Glutamatergic neuron (in vitro differentiated cells): ENCODE measurements at places on chromosomes 7 and 10. TPM values are rescaled to one million over a fixed set of nuclear protein-coding genes. Genes with fewer than 3 reads are reported as not detected.

Gene TFR2
- 5.1 TPM for total RNA-seq

Gene PRPS1L1
- not detected for total RNA-seq

Gene ABI1
- 37.3 TPM for total RNA-seq

Gene C7orf57
- total RNA-seq = not detected

Gene SPDYE6
- total RNA-seq = not detected

Gene UBN2
- 34.9 TPM for total RNA-seq

Gene CTNNA3
- 3.3 TPM for total RNA-seq

Gene SLC39A12
- not detected for total RNA-seq

Gene COL1A2
- 6.8 TPM for total RNA-seq

Gene SNX8
- 22.2 TPM for total RNA-seq

Gene GIMAP2
- not detected for total RNA-seq

Gene ACSM6
- total RNA-seq = not detected

Gene TDRD1
- total RNA-seq = not detected

Gene CALML5
- not detected for total RNA-seq

GRCh38 chr7:24777806-24778205 is 20.5 kb upstream of the GSDME start:
- H3K36me3 ChIP-seq = no peaks in the 10 kb centered on the region
- H3K27me3 ChIP-seq = no peaks in the 10 kb centered on the region
- no peaks in the 10 kb centered on the region for H3K4me1 ChIP-seq
- DNase-seq = no peak
- no peak overlapping the region for H3K4me3 ChIP-seq

- H3K4me3 ChIP-seq = no peak overlapping the region
- H3K36me3 ChIP-seq = no peaks in the 10 kb centered on the region
- peak; percentile 39 for DNase-seq
- H3K27me3 ChIP-seq = peaks cover 4% of the 10 kb centered on the region
Measured at GRCh38 chr7:10889266-10889898, 84.3 kb upstream of the PHF14 start.

DNA sequence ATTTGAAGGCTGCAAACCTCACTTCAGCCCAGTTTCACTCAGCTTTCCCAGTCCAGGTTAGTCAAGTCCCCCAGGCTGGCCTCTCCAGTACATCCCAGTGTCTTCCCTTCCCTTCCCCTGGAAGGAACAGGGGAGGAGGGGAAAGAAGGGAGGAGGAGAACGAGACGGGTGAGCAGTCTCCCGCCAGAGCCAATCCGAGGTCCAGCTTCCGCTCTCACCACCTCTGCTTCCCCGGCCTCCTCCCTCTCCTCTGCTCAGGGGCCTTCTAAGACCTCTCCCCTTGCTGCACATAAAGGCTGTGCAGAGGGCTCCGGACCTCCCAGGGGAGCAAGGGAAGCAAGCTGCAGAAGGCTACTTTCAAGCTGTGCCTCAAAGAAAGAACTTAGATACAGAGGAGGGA is 4.1 kb downstream of the ATG9B start:
- H3K27me3 ChIP-seq = peaks cover 26% of the 10 kb centered on the region
- peak; percentile 75 for DNase-seq
- H3K4me1 ChIP-seq = peaks cover 43% of the 10 kb centered on the region

DNA sequence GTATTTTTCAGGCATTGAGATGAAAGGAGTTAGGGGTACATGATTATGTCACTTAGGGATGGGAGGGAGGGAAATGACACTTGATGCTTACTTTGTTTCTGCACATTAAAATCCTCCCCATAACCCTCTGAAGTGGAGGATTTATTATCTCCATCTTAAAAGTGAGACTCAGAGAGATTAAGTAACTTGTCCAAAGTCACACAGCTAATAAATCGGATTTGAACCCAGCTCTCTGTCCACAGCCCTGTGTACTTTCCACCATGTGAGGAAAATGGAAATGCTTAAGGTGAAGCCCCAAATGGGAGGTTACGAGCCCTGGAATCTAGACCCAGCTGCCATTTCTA is 58.6 kb downstream of the HK1 start:
- no peak for DNase-seq
- H3K27ac ChIP-seq = peak overlapping the region; percentile 91
- H3K27me3 ChIP-seq = peaks cover 6% of the 10 kb centered on the region
- H3K36me3 ChIP-seq = no peaks in the 10 kb centered on the region
- H3K4me1 ChIP-seq = peaks cover 61% of the 10 kb centered on the region

GRCh38 chr10:119395280-119396007 is 147.1 kb downstream of the RGS10 start:
- peaks cover 14% of the 10 kb centered on the region for H3K27me3 ChIP-seq
- DNase-seq = no peak
- H3K4me3 ChIP-seq = no peak overlapping the region
- H3K36me3 ChIP-seq = peaks cover 5% of the 10 kb centered on the region
- H3K4me1 ChIP-seq = peaks cover 42% of the 10 kb centered on the region

DNA sequence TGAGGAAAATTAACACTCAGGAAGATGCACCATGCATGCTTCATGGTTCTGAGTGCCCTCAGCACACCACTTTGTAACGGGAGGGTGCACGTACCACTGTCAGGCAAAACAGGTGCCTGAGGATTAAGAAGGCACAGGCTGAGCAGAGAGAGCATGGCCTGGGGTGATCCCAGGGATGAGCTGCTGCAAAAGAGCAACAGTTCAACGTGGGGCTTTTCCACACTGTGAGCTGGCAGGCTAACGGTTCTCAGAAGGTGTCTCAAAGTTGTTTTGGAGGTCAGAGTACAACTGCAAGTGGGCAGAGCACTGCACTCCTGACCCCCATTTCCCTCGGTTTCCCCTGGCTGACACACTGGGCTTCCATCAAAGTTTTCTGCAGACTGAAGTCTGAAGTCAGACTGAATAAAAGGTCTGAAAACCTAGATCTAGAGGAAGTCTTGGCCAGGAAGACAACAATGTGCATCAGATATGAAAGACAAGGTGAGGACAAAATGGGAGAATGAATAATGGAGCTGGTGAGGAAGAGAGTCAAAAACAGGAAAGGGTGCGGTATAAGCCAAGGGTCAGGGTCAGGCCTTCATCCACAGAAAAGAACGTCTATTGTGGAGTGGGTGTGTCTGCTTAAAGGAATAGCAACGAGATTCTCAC is 20.5 kb downstream of the ZNF438 start:
- DNase-seq = no peak
- H3K27me3 ChIP-seq = peaks cover 8% of the 10 kb centered on the region
- no peak overlapping the region for H3K4me3 ChIP-seq
- no peaks in the 10 kb centered on the region for H3K4me1 ChIP-seq

DNA sequence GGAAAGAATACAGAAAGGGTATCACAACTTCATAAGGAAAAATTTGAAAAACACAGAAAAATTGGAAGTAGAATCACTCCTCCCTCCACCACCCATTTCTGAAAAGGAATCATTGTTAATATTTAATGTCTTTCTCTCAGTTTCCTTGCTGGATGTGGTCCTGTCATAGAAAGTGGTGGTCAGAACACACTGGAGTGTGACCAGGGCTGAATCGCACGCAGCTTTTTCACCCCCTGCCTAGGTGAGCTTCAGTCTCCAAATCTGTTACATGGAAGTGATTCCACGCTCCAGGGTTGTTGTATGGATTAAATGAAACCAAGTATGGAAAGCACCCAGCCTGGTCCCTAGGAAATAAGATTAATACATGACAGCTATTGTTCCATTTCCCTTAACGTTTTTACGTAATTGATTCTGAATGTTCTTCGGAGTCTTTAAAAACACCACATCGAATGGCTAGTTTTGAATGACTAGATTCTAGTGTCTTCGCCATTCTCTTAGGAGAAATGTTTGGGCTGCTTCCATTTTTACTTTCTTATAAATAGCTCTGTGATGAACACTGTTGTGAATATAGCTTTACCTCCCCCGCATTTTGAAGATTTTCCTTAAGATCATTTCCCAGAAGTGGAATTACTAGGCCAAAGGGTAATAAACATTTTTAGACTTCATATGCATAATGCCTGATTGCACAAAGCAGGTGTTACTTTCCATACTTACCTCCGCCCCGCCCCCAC is 10.9 kb upstream of the DUSP5 start:
- no peaks in the 10 kb centered on the region for H3K36me3 ChIP-seq
- no peak overlapping the region for H3K27ac ChIP-seq
- peaks cover 3% of the 10 kb centered on the region for H3K27me3 ChIP-seq
- H3K4me3 ChIP-seq = no peak overlapping the region
- no peaks in the 10 kb centered on the region for H3K4me1 ChIP-seq
- no peak for DNase-seq

- H3K36me3 ChIP-seq = peaks cover 10% of the 10 kb centered on the region
- DNase-seq = no peak
- H3K27me3 ChIP-seq = no peaks in the 10 kb centered on the region
- no peak overlapping the region for H3K27ac ChIP-seq
- no peak overlapping the region for H3K4me3 ChIP-seq
Measured at GRCh38 chr7:34115503-34115902, 210.2 kb downstream of the BMPER start.

DNA sequence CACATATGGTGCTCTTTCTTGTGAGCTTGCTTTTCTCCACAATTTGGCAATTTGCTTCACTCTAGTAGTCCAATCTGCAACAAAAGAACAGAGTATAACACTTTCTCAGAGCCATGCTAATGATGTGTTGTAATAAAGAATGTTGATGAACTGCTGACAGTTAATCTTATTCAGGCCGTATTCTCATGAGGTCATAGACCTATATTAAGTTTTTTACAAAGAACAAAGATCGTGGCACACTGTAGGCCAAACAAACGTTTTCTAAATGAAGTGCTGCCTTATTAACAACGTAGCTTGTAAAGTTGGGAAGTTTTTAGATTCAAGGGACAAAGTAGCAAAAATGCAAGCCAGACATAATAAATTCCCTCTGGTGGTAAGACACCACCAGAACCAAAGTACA is 160.1 kb downstream of the GALNT11 start:
- H3K36me3 ChIP-seq = peaks cover 4% of the 10 kb centered on the region
- DNase-seq = no peak
- no peak overlapping the region for H3K27ac ChIP-seq
- H3K27me3 ChIP-seq = peaks cover 4% of the 10 kb centered on the region
- no peaks in the 10 kb centered on the region for H3K4me1 ChIP-seq

- no peaks in the 10 kb centered on the region for H3K27me3 ChIP-seq
- no peak for DNase-seq
- peaks cover 3% of the 10 kb centered on the region for H3K4me1 ChIP-seq
- no peak overlapping the region for H3K27ac ChIP-seq
- no peak overlapping the region for H3K4me3 ChIP-seq
Measured at GRCh38 chr10:78784546-78784945, 284.2 kb upstream of the ZMIZ1 start.

DNA sequence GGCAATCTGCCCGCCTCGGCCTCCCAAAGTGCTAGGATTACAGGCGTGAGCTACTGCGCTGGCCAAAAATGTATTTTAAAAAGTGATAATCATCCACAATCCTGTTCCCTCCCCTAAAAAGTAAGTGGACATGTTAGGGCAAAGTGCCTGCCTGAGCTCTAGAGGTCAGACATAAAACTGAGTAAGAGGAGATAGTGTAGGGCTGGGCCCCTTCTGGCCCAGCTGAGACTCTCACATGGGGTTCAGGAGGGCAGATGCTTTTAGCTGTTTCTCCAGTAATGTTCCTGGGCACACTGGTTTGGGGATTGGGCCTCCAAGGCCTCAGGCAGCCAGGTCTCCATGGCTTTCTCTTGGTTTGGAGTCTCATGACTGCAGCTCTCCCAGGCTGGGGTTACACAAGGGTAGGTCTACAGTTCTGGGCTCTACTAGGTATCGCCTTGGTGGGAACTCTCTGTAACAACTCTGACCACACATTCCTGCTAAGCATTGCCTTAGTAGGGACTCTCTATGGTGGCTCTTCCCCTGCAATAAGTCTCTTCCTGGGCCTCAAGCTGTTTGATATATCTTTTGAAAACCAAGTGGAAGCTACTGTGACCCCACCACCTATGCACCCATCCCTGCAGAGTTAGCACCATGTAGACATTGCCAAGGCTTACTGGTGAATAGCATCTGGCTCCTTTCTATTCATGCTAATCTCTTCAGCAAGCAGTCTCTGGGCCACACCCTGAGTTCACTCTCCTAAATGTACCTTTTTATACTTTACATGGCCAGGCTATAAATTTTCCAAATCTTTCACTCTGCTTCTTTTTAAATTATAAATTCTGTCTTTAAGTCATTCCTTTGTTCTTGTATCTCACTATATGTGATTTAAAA is 6.9 kb upstream of the NUDCD3 start:
- DNase-seq = no peak
- no peak overlapping the region for H3K4me3 ChIP-seq
- no peaks in the 10 kb centered on the region for H3K27me3 ChIP-seq
- no peaks in the 10 kb centered on the region for H3K36me3 ChIP-seq
- H3K27ac ChIP-seq = no peak overlapping the region

GRCh38 chr10:129467359-129468064 is 471 bp downstream of the MGMT start:
- H3K27ac ChIP-seq = no peak overlapping the region
- H3K4me1 ChIP-seq = peaks cover 2% of the 10 kb centered on the region
- H3K4me3 ChIP-seq = peak overlapping the region; percentile 84
- no peaks in the 10 kb centered on the region for H3K36me3 ChIP-seq
- no peak for DNase-seq
